Activated T-cell treated with anti-CD3 and anti-CD28 coated beads for 24 hours (primary cell): ENCODE measurements at places on chromosomes 2 and 18.
A peak's percentile ranks its signal among the peaks of the same experiment; 100 is the strongest.

- no peak for DNase-seq
These were observed 46.2 kb downstream of the LRATD1 start for GRCh38 chr2:14678761-14679160.

DNA sequence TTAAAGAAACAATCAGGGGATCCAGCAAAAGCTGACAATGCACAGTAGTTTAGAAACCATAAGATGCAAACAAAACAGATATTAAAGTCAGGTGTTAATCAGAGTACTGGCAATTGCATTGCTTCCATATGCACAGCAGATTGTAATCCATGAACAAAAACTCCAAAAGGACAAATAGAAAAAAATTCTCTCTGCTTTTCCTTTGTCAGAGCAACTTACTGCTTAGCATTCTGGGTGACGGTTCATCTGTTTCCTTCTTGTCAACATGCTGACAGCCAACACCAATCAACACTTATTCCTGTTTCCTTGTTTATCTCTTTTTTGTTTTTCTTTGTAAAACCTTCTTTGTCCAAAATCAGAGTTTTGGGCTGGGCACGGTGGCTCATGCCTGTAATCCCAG lies 473.1 kb downstream of the XIRP2 start:
- no peak for DNase-seq

DNA sequence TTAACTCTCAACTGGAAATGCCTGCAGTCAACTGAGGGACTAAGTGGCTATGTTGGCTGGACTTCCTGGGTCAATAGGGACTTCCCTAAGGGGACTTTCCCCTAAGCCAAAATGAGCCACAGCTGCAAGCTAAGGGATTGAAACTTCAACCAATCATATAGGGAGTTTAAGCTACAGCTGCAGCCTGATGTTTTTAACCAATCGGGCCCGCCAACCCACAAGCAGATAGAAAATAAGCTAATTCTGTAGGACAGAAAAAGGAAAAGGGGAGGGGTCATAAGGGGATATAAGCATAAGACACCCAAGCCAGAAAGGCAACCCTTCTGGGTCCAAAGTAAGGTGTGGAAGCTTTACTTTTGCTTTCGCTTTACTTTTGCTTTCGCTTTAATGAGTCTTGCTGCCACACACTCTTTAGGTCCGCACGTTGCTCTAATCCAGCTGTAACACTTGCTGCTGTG lies 927.5 kb downstream of the ERBB4 start:
- no peak for DNase-seq

GRCh38 chr2:224927646-224928173 lies 114.6 kb downstream of the DOCK10 start:
- DNase-seq = peak; percentile 53

- DNase-seq = no peak
These were observed 32.4 kb upstream of the NCK2 start for GRCh38 chr2:105712166-105712915.

DNA sequence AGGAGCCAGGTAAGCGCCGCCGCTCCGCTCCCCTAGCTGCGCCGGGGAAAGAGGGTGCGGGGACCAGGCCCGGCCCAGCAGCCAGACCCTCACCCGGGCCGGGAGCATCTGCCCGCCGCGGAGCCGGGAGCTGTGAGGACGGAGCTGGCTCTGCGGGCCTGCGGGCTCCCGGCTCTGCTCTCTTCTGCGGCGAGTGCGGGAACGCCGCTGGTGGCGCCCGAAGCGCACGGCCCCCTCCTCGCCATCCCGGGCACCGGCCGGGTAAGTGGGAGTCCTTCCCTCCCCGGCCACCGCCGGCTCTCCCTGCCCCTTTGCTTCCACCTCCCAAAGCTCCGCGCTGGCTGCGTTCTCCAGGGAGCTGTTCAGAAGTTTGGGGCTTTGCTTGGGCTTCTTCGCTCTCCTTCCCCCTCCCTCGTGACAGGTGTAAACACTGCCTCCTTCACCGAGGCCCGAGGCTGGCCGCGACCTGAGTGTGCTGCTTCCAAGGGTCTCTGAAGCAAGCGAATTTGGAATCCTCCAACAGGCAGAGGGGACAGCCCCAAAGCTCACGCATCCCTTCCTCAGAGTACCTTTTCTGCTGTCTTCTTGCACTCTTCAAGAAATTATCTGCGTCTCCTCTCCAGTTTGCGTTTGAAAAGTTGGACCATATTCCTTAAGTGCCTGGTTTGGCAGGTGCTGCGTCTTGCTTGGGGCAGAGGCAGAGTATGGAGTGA lies 632 bp downstream of the AFTPH start:
- DNase-seq = peak; percentile 16

GRCh38 chr2:50748671-50749070 lies 283.3 kb downstream of the NRXN1 start:
- no peak for DNase-seq
